ENCODE measurements at places on chromosomes 4 and X.

DNA sequence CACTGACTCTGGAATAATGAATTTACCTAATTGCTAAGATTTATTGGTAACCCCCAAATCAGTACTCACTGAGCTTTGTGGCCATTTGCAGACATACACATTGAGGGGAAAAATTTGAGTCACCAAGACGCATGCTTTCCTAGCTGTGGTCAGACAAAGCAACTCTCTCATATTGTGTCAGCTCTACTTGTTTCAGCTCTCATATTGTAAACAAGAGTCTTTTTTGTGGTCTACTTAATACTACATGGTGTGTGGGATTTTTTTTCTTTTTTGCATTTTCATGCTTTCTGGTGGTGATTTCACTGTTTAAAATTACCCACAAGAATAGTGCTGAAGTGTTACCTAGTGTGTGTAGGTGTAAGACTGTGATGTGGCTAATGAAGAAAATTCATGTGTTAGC, 428.2 kb upstream of the GALNT7 start:
- no peak for DNase-seq

DNA sequence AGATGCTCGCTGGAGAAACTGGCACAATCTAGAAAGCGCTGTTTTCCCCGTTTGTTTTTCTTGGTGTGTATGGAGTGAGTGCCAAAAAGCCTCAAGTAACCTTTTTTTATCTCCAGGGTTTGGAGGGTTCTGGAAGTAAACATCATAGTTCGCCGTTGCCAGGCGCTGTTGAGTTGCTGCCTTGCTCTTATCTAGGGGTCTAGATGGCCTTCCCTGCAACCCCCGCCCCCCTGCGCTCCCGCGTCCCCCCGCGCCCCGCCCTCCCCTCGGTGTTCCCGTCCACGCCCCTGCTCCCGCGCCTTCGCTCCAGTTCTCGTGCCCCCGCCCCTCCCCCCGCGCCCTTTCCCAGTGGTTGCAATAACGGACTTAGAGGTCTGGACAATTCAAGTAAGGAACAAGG, 555 bp upstream of the GCNA start:
- DNase-seq = no peak

DNA sequence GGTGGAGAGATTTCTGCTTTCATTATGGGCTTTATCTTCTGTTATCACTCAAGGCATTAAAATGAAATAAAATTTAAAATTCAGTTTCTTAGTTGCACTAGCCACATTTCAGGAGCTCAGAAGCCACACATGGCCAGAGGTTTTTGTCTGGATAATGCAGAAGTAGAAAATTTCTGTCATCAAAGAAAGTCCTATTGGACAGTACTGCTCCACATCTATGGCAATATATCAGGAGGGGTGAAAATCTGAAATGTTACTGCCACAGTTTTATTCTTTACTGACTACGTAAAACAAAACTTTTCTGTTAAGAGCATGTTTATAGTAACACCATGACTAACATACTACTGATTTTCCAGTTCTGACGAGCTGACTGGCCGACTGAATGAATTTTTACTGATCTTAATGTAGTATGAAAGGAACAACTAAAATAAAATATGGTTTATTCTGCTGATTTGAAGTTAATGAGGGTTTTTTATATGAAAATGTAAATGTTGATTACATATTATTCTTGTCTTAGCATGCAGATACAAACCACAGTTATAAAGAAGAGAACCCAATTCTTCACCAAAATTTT, 264.0 kb upstream of the HAND2 start:
- DNase-seq = no peak

DNA sequence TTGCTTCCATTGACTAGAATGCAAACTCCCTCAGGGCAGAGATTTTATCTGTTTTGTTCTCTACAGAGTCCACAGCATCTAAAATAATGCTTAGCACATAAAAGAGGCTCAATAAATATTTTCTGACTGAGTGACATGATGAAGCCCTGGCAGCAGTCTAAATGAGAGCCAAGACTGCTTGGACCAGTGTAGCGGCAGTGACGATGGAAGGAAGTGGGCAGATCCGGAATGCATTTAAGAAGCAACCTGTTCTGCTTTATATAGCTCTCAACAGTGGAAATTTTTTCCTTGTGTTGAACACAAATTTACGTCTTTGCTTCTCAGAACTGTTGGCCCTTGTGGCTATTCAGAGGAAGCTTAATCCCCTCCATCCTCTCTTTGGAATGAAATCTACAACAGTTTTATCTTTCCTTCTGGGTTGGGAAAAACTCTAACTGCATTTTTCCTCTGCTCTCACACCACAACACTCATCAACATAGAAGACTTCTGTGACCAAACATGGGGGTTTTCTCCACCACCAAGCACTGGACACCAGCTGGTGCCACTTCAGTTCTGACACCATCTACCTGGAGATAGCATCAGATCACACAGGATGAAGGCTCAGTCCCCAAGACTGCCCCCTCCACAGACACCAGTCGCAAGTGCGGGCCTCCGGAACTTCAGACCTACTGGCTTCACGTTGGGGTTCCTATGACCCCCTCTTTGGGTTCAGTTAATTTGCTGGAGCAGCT, 7.0 kb upstream of the BEND4 start:
- no peak for DNase-seq

- DNase-seq = no peak
Measured at GRCh38 chrX:40149286-40150175, 51.8 kb upstream of the BCOR start.

DNA sequence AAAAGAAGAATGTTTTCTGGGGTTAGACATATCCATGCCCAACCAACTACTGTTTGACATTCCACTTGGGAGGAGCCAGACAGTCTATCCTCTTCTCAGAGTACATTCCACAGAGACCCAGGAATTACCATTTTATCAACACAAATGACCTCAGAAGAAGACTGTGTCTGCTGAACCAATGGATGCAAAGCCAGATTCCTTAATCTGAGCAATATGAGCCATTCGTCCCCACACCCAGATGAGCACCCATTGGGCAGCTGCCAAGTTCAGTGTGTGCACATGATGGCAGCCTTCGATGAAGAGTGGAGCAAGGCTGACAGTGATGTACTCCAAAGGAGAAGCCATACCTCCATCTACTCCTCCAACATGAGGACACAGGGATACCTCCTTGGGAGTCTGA, 111.3 kb downstream of the ZNF674 start:
- DNase-seq = no peak

DNA sequence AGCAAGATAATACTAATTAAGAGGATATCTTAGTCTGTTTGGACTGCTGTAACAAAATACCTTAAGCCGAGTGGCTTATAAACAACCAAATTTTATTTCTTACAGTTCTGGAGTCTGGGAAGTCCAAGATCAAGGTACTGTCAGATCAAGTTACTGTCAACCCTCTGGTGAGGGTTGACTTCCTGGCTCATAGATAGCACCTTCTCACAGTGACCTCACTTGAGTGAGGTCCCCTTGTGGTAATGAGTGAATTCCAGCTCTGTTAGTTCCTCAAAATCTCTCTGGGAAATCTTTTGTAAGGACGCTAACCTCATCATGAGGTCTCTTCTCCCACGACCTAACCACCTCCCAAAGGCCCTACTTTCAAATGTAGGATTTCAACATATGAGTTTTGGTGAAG, 36.9 kb upstream of the ADGRA3 start:
- DNase-seq = no peak

- DNase-seq = no peak
Measured at GRCh38 chr4:5592272-5592671, 116.1 kb downstream of the EVC2 start.

- DNase-seq = no peak
Measured at GRCh38 chrX:105703876-105704275, 118.5 kb upstream of the NRK start.

DNA sequence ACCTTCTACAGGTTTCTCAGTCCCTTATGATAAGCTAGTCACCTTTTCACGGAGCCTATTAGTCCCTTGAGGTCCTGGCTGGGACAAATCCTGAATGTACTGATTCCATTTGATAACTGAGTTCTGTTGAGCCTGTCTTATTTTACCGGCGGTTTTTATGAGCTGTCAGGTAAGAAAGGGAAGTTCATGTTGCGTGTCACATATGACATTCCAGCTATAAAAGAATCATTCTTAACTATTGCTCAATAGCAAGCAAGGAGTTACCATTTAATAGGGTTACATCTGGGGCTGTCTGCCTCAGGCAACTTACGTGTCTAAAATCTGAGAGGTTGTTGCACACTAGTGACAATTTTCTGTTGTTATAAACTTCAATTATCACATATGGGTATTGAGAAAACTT, 394.6 kb downstream of the TECRL start:
- no peak for DNase-seq

- no peak for DNase-seq
Measured at GRCh38 chrX:149512225-149512885, 7.2 kb upstream of the IDS start.

GRCh38 chrX:133323431-133323830, 91.9 kb downstream of the GPC4 start:
- DNase-seq = no peak

GRCh38 chr4:3010998-3011397, 47.6 kb downstream of the GRK4 start:
- peak; percentile 81 for DNase-seq

GRCh38 chr4:37747772-37748330, 61.7 kb upstream of the RELL1 start:
- DNase-seq = no peak

GRCh38 chr4:111618908-111619307, 526.3 kb upstream of the FAM241A start:
- DNase-seq = no peak

- no peak for DNase-seq
Measured at GRCh38 chrX:20472620-20473258, 206.0 kb upstream of the RPS6KA3 start.

DNA sequence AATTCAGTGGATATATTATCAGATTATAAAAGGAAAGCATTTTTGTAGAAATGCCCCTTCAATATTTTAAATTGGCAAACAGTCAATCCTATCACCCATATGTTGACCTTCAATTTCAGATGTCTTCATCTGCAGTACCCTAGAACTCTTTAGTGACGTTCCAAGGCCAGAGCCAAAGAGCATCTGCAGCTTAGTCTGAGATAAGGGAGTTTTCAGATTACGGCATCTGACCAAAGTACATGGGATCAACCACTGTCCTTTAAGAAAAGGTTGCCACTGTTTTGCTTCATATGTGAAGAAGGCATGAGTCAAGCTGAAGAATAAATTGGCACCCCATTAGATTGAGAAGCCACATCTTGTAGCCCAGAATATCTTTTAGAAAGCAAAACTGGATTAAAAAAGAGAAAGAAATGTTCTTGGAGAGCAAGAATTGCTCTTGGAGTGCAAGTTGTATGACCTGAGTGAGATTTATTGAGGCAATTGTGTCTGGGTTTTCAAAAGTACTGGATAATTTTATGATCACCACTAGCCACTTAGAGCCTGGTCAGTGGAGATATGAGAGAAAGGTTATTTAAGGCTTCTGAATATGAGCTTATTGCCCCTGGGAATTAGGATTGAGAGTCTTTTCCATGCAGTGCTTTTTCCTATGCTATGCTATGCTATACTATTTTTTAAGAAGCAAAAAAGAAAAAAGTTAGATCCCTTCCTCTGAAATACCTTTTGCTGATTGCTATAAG, 251.9 kb upstream of the NR3C2 start:
- no peak for DNase-seq

DNA sequence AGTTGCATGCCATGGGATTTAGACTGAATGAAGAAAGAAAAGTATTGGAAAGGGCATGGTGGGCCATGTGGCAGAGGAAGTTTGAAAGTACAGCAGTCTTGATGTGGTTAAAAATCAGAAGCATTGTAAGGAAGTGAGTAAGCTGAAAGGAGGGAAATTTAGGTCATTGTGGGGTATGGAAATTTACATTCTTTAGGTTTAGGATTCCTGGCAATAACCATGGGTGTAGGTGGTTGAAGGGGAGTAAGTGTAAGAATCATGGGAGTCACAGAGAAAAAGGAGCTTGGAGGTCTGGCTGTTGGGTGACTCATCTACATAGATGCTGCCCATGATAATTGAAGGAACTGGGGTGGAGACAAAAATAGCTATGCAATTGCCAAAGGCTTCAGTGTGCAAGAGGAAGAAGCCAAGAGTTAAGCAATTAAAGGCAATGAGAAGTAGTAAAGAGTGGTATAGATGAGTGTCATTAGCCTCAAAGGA, 243.8 kb upstream of the LDB2 start:
- DNase-seq = peak; percentile 80

DNA sequence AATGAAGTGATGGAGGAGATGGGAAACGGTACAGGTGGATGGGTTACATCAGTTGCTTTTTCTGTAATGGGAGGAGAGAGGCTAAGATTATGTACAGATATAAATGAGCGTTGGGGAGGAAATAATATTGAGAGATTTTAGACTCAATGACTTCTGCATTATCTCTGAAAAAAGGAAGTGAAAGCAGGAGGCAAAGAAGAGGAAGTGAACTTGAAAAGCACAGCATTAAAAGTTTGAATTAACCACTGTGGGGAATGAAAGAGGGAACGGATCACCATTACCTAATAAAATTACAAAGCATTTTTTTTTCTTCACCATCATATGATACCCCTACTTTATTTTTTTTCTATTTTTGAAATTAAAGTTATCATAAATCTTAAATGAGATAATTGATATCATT, 1025.5 kb downstream of the RPA4 start:
- DNase-seq = no peak

GRCh38 chr4:135357091-135357490, 1155.5 kb upstream of the PABPC4L start:
- no peak for DNase-seq
